ENCODE measurements at places on chromosomes 1 and 21. TPM values are rescaled to one million over a fixed set of nuclear protein-coding genes. Genes with fewer than 3 reads are reported as not detected.

DNA sequence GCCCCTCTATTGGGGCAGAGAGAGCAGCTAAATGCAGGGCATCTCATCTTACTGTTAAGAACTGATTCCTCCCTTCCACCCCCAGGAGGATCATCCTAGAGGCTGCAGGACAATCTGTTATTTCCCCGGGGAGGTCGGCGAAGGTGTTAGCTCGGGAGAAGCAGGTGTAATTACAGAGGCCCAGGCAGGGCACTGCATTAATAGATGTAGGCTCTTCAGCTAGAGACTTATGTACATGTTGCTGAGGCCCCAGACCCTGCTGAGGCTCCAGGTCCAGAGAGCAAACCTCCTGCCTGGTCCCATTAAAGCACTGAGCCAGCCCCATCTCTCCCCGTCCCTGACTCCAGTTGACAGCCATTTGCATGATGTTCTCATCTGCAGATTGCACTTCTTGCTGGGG is 320.3 kb upstream of the VAMP3 start:
- no peak for DNase-seq

DNA sequence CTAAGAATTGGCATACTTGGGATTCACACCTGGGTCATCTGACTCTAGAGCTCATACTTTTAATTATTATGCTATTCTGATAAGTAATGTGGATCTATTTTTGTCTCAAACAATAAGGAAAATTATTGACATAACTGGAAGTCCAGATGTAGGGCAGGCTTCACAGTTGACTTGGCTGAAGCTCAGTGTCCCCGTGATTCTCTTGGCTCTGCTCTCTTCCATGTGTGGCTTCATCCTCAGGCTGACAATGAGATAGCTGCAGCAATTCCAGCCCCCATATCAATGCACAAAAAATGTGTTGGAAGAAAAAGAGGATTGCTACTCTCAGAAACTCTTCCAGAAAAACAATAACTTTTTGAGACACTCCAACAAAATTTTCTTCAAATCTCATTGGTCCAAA is 23.8 kb downstream of the HSD11B1 start:
- DNase-seq, result no peak

Gene EFNA3
- 1.2 TPM for total RNA-seq

DNA sequence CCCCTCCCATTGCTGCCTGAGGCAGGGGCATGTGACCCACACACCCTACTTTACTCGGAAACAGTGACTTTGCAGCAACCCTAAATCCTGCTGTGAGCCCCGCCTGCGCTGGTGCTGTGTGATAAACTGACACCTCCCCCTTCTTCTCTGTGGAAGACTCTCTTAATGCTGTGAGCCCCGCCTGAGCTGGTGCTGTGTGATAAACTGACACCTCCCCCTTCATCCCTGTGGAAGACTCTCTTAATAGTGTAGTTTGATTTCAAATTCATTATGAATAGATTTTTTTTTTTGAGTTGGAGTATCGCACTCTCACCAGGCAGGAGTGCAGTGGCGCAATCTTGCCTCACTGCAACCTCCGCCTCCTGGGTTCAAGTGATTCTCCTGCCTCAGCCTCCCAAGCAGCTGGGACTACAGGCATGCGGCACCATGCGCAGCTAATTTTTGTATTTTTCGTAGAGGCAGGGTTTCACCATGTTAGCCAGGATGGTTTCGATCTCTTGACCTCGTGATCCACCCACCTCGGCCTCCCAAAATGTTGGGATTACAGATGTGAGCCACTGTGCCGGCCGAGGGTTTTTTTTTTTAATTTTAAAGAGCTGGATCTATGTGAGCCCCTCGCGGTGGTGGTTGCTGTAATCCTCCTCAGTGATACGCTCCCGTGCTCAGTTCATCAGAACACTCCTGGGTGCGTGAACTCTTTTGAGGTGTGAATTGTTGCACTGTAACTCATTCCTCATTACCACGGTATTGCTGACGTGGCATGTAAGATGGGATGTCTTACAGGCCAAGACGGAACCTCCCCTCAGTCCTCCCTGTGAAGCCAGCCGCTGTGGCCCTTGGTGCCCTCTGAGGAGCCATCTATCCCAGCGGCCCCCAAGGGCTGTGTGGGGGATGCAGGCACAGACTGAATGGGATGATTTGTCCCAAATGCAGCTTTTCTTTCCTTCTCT is 60.3 kb downstream of the GALNT2 start:
- peak; percentile 69 for DNase-seq

Gene CFAP141
- not detected for total RNA-seq

GRCh38 chr1:8026153-8026975 is at the start of gene ERRFI1:
Gene ERRFI1, minus strand, starts transcription at chr1:8026309. Its CDS starts 10,690 bp downstream, at chr1:8015619.
- DNase-seq, result peak; percentile 97

Gene FAM72A
- total RNA-seq, result 33.9 TPM

GRCh38 chr1:41394369-41394744 is 33.1 kb downstream of the FOXO6 start:
- DNase-seq, result no peak

Gene SLC25A34
- total RNA-seq, result 0.88 TPM

GRCh38 chr1:41712695-41713094 is 206.0 kb downstream of the HIVEP3 start:
- DNase-seq, result no peak

Gene PADI4
- 0.86 TPM for total RNA-seq

Gene UMODL1
- not detected for total RNA-seq

GRCh38 chr1:228344631-228345072 is 62.0 kb downstream of the TRIM11 start:
- DNase-seq, result peak; percentile 40

Gene FALEC
- not detected for total RNA-seq

DNA sequence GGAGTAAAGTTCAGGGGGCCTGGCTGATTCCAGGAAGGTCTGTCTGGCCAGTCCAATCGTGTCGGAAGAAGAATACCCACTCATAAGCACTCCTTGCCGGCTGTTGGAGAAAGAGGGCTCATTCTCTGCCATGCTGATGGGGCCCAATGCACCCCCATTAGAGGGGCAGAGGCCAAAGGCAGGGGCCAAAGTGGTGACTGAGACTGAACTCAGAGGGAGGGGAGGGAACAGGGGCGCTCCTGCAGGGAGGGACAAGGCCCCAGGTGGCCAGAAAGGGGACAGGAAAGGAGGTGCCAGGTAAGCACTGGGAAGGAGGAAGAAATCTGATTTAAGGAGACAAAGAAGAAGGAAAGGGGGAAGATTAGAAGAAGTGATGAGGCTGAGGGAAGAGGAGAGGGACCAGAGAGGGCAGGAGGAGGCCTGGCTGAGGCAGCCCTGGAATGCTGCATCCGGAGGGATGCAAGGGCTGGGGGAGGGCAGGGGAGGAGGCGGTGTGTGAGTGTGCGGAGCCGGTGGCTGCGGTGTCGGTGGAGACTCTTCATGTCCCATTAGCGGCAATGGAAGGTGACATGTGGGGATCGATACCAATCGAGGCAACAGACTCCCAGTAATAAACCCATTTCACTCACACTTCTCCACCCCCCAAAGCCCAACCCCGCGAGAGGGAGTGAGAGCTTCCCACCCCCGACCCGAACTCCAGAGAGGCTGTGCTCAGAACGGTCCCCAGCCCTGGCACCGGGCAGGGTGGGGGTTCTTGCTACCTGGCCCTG is 12.0 kb upstream of the ETV3L start:
- no peak for DNase-seq

DNA sequence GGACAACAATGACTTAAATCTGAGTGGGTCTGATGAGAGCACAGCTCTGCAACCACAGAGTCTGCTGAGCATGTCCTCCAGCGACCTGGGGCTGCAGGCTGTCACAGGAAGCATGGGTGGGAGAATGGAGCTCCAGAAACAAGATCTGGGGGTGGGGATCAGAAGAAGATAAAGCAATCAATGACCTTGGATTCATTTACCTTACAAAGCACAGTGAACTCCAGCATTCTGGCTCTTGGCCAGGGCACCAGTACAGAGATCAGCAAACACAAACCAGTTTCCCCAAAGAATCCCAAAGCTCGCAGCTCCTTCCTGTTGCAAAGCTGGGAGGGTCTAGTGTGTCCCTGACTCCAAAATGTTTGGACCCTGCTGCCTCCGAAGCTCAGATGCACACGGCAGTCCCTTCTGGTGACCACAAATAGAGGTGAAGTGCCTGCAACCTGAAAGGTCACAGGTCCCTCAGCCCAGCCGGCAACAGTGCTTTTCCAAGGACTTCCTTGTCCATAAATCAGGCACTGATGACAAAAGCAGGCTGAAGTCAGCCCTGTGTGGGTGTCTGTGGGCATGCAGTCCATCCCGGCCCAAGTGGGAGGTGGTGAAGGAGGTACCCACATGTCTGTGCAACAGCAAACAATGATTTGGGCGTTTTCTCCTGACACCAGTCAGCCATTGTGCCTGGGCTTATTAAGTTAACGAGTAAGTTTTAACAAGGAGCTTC is 76.1 kb downstream of the SH3BGR start:
- DNase-seq, result no peak

- DNase-seq, result no peak
Measured at GRCh38 chr1:41980827-41981653, 62.3 kb upstream of the HIVEP3 start.

DNA sequence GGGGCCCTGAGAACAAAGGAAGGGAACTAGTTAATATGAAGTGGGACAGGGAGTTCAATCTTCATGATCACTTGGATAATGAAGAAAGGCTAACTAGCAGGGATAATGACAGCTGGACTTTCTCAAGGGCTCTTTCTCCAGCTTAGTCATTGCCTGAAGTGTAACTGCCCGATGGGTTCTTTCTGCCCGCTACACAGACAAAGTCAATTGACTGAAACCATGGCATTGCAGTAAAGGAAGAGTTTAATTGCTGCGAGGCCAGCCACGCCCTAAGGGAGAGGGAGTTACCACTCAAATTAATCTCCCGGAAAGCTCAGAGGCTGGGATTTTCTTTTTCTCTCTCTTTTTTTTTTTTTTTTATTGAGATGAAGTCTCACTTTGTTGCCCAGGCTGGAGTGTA is 16.6 kb upstream of the SLC2A5 start:
- no peak for DNase-seq

Gene IL19
- not detected for total RNA-seq

Gene S100A2
- 0.48 TPM for total RNA-seq

Gene F13B
- total RNA-seq, result not detected

GRCh38 chr1:205493241-205494085 is 11.0 kb upstream of the CDK18 start:
- DNase-seq, result no peak

Gene RASSF5
- 178 TPM for total RNA-seq

Gene CD34
- not detected for total RNA-seq

DNA sequence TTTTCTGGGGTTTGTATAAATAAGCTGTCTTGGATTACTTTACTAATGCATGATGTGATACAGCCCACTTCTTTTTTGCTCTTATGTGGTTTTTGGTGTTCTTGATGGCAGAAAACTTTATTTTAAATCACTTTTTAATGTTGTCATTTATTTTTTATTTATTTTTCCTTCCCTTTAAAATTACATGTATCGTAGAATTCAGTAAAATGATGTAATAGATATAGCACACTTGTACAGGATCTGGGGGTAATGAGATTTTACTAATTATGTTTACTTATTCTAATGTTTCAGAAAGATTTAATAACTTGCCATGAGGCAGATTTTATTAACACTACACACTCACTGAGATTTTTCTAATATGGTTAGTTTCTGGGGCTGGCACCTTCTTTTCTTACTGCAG is 701 bp upstream of the B3GALT2 start:
- no peak for DNase-seq

GRCh38 chr1:235597867-235598553 is 51.6 kb downstream of the GNG4 start:
- peak; percentile 13 for DNase-seq

DNA sequence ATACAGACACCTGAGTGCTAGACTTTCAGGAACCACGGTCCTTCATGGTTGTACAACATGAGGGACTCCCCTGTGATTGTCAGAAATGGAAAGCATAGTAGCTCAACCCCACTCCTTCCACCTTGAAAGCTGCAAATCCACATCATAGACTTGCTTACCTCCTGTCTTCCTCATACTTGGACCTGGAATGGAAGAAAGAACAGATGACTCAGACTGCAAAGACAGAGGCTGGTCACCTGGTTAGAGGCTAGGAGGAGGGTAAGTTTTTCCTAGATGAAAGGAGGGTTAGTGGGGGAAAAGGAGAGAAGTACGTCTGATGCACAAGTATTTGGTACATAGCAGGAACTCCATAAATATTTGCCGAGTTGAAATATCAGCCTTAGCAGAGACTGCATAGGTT is 37.2 kb downstream of the LRRC71 start:
- DNase-seq, result no peak

Gene CSDE1
- 408 TPM for total RNA-seq

DNA sequence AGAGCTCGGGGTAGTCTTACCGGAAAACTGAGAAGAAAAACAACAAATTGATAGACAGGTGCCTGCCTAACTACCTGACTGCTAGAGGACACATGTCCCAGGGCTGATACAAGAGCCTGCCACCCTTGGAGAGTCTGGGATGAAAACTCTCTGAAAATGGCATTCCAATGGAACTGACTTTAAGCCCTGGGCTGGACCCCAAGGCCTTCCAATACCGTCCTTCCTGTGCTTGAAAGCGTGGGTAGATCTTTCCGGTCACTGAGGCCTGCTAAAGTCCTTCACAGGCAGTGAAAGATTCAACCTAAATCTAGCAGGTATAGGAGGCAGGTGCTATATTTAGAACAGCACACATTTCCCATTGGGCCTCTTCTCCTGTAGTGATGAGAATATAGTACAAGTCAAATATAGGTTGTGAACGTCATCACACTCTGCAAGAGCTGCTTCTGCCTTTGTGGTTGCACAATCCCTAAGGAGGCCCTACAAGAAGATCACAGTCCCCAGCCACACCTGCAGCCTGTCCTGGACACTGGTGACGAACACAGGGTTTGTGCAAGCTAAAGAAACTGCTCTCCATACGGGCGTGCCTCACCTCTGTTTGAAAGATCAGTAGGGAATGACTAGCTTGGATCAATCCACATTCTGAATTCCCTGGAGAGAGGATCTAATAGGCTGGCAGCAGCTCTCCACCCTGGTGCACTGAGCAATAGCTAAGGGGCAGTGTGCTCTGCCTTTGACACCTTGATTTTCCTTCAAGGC is 876 bp upstream of the CHML start:
- DNase-seq, result no peak

- DNase-seq, result no peak
Measured at GRCh38 chr21:20627594-20627993, 370.6 kb upstream of the NCAM2 start.

GRCh38 chr1:18256282-18257235 is 149.0 kb downstream of the IGSF21 start:
- no peak for DNase-seq

DNA sequence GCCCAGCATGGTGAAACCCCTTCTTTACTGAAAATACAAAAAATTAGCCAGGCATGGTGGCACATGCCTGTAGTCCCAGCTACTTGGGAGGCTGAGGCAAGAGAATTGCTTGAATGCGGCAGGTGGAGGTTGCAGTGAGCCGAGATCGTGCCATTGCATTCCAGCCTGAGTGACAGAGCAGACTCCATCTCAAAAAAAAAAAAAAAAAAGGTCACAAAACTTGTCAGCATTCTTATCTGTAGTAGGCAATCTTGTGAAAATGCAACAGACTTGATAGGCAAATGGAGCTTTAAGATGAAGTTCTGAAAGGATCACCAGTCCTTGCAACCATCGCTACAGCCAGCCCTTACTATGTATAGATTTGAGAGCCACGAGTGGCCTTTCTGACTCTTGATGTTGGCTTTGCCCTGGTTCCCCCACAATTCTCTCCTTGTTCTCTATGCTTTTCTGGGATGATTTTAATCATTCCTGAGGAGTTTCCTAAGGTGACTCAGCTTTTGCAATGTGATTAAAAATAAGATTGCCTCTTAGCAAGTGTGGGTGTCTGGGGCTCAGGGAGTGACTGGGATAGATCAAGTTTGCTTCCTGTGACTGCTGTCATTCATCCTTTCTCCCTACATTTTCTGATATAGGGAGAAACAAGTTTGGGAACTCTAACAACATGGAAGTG is 7.1 kb upstream of the MAP1LC3C start:
- DNase-seq, result no peak

GRCh38 chr1:85132078-85132720 is 68.6 kb downstream of the SYDE2 start:
- DNase-seq, result no peak

Gene NR1I3
- total RNA-seq, result not detected

Measured in natural killer cell treated with Interleukin-12 subunit alpha and Interleukin-12 subunit beta and Interleukin-15 and Interleukin-18, amount 100 ng/mL, for 72 hours (primary cell).